ENCODE measurements at places on chromosomes 11 and 22.

- no peak for DNase-seq
Observed at GRCh38 chr11:111819161-111819828, 52.1 kb downstream of the ALG9 start.

DNA sequence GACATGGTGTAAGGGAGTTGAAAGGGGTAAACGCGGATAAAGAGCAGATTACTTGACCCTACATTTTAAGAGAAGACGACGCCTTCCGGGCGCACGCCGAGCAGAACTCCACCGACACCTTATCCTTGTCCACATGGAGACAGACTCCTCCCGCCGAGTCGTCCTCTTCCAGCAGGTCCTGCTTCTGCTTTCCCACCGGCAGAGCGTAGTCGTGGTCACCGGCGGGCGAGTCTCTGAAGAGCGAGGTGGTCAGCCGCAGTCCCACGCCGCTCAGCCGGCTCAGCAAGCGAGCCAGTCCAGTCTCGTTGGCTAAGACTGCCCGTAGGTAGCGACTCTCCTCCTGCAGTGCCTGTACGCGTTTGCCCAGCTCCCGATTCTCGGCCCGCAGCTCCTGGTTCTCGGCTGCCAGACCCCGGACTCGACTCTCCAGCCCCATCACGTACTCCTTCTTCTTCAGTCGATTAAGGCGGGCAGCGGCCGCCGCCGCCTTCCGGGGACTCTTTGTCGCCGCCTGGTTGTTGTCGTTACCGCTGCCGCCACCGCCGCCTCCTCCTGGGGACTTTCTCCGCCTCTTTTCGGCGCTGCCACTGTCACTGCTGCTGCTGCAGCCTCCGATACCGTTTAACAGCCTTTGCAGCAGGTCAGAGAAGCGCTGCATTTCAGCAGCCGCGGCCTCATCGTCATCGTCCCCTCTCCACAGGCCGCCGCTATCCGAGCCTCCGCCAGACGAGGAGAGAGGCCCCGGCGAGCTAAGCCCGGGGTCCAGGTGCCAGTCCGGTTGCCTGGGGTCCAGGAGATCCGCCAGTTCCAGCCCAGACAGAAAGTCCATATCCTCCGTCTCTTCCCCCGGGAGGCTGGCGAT lies 945 bp downstream of the CREBZF start:
- peak; percentile 58 for DNase-seq

- no peak for DNase-seq
Observed at GRCh38 chr11:11247576-11247975, 105.5 kb downstream of the CSNK2A3 start.

- DNase-seq, result no peak
Observed at GRCh38 chr11:1382429-1382828, 7.3 kb upstream of the BRSK2 start.

GRCh38 chr11:79956061-79956460 lies 515.2 kb upstream of the TENM4 start:
- no peak for DNase-seq

GRCh38 chr22:22513619-22514018 lies 5.1 kb upstream of the ZNF280B start:
- no peak for DNase-seq

DNA sequence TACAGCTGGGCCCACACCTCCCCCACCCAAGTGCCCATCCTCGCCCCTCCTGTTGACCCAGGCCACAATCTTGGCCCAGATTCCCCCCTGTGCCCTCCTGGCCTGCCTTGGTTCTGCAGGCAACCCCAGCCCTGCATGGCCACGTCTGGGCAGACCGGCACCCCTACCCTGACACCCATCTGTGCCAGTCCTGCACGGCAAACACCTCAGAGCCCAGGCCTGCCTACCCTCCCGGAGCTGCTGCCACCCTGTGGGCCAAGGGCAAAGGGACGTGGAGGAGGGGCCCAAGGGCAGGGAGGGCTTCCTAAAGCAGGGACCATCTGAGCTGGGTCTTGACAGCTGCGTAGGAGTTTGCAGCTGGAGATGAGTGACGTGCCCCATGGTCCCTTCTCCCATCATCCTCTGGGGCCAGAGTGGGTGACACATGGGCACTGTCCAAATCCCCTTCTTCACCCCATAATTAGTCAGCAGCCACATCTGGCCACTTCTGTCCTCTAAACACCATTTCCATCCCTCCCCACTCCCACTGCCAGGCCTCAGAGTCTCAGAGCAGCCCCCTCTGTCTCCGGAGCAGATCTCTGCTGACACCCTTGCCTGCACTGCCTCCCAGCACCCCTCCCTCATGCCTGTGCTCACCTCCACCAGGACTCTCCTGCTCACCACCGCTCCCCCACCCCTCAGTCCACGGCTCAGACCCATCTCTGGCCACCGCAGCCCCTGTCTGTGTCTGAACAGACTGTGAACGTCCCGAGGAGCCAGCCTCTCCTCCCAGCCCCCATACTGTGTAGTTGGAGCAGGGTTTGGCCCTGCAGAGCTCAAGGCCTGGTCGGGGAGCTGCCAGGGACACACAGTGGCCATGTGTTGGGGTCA lies 35.6 kb upstream of the PPARA start:
- no peak for DNase-seq

DNA sequence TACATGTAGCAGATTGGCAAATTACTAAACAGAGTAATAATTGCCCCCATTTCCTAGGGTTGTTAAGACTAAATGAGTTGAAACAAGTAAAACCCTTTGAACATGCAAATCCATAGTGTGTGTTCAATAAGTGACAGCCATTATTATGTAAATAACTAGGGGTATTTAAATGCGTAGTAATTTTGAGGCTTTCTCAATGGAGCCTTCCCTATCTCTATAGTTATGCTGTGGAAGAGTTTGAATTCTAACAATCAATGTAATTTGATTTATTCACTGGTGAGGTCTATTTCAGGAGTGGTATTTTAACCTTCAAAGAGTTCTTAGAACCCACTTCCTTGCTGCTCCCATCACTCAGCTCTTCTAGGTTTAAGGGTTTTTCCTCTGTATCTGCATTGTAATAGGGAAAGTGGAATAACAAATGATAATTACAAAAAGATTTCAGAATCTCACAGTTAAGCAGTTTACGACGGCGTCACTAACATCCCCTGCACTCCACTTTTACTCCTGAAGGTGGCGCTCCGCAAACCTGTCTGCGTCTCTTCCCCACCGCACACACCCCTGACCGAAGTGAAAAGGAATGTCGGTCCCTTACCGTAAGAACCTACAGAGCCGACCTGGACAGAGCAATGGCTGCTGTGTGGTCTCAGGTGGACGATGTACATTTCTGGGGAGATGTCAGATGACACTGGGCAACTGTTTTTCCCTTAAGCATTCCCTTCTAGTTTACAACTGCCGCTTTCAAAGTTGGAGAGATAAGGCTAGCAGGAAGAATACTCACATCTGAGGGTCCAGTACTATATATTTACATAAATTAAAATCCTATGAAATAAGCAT lies 80.8 kb downstream of the ZC3H12C start:
- DNase-seq, result peak; percentile 49

DNA sequence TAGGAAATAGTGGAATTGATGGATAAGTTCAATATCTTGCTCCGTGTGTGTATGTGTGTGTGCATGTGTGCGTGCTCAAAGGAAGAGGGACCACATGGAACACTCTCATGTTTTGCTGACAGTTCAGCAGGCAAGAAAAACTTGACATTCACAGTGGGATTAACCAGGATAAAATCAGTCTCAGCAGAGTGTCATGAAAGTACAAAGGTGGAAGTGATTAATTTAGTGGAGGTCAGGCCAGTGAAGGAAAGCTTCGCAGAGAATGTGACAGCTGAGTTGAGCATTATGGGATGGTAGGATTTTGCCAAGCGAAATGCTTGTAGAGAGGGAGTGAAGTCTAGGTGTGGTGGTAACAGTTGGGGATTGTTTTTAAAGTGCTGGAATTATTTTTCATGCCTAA lies 15.7 kb upstream of the FBXO3 start:
- no peak for DNase-seq
